ENCODE measurements at places on chromosomes 6 and 20. TPM values are rescaled to one million over a fixed set of nuclear protein-coding genes. Genes with fewer than 3 reads are reported as not detected.

TRAPPC3L gene
- total RNA-seq: not detected

DNA sequence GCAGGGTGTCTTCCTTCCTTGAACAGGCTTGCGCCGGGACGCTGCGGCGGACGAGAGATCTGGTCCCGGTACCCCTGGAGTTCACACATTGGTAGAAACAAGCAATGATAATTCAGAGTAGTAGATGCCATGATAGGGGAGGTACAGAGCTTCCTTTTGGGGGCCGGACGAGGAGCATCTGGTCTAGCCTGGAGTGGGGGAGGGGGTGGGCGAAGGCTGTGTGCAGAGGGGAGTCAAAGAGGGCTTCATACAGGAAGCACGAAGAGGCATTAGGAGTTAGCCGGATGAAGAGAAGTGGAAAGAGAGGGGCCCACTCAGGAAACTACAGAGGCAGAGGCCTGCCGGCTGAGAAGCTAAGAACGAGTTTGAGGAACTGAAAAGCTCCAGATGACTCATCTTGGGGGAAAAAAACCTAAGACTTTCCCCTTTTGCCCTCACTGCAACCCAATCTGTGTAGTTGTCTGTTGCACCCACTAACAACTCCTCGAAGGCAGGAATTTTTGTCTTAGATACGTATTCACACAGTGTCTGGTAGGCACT is 611 bp downstream of the CNPY3 start:
- no peaks in the 10 kb centered on the region for H3K27me3 ChIP-seq
- peak overlapping the region; percentile 80 for H3K4me3 ChIP-seq
- no peaks in the 10 kb centered on the region for H3K36me3 ChIP-seq
- H3K4me1 ChIP-seq: peaks cover 33% of the 10 kb centered on the region
- no peak for DNase-seq

DNA sequence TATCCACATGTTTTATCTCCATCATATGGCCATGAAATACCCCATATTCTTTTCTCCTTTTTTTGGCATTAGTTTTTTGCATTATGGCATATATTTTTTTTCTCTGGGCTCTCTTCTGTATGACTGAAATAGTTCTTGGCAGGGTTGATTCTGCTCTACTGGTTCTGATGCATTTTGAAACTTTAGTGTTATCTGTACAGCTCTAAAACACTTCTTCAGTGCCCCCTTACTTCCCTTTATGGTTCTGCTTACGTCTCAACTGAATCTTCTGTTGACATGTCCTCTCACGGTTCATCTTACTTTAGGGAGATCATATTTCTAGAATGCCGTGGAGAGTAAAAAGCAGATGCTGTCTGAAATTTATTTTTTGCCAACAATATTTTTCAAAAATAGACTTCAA is 23.2 kb upstream of the TXNDC5 start:
- H3K4me1 ChIP-seq: no peaks in the 10 kb centered on the region
- H3K27ac ChIP-seq: no peak overlapping the region
- H3K36me3 ChIP-seq: no peaks in the 10 kb centered on the region
- no peak for DNase-seq

DNA sequence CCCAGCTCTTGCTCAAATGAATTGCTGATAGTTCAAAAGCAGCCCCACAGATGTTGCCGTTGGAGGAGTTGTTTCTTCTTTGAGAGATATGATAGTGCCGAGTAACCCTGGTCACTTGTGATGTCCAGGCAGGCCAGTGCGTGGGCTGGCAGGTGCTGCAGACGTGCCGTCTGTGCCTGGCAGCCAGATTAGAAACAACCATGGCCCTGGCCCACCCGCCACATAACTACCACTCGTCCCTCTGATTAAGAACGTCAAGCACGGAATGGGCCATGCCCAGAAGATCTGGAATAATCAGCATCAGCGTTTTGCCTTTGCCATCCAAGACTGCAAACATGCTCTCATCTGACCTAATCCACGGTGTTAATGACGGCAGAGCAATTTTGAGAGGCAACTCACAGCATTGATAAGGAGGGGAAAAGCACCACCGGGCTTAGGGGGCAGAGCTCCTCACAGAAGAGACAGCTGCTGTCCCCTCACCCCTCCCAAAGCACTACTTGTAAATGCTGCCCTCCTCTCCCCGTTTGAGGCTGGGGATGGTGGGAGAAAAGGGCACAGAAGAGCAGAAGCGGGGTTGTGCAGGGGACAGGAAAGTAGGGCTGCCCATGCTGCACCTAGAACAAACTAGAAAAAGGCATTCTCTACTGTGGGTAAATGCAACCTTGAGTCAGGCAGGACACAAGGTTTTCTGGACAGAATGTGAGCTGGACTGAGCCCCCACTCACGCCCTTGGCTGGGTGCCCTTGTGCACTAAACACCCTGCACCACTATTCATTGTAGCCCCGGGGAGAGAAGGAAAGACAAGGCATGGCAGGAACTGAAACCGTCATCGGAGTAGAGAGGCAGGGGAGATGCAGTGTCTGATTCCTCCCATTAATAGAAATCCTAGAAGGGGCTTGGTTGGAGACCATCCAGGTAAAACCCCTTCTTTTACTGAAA is 5.3 kb upstream of the CPNE5 start:
- no peaks in the 10 kb centered on the region for H3K4me1 ChIP-seq
- H3K36me3 ChIP-seq: no peaks in the 10 kb centered on the region
- no peak overlapping the region for H3K4me3 ChIP-seq
- DNase-seq: no peak
- peaks cover 11% of the 10 kb centered on the region for H3K27me3 ChIP-seq

GRCh38 chr6:45881705-45882467 is 133.8 kb downstream of the CLIC5 start:
- no peak overlapping the region for H3K4me3 ChIP-seq
- no peaks in the 10 kb centered on the region for H3K27me3 ChIP-seq
- no peaks in the 10 kb centered on the region for H3K36me3 ChIP-seq
- H3K27ac ChIP-seq: no peak overlapping the region

GATA5 gene
- total RNA-seq: not detected

DNA sequence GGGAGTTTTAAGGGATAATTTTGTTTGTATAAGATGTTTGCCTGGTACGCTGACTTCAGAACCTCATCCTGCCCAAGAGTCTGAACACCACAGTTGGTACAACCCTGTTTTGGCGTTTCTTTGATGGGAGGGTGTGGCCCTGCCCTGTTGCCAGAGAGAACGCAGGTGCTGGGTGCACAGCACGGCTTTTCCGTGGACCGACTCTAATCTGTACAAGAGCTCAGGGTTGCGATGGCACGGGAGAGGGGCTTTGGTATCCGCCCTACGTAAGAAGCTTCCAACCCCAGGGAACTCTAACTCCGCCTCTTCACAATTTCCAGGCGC is 1.3 kb downstream of the CYP24A1 start:
- no peak for DNase-seq
- no peak overlapping the region for H3K4me3 ChIP-seq
- peaks cover 6% of the 10 kb centered on the region for H3K27me3 ChIP-seq
- no peaks in the 10 kb centered on the region for H3K36me3 ChIP-seq

DNA sequence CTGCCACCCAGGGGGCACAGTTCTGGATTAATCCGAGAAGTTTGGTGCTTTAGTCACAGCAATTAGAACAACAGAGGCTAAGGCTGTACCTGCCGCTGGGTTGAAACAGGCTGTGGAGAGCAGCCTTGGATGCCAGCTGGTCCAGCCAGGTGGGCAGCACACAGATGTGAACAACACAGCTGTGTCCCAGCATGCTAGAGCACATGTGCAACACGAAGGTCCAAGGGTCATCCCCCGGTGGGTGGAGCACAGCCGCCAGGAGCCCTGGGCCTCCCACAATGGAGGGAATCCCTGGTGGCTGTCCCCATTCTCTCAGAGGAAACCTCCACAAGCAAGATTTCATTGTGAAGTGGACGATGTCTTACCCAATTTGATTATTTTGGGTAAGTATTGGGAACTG is 99.2 kb upstream of the SYNDIG1 start:
- H3K36me3 ChIP-seq: no peaks in the 10 kb centered on the region
- no peak for DNase-seq
- H3K4me1 ChIP-seq: no peaks in the 10 kb centered on the region
- no peaks in the 10 kb centered on the region for H3K27me3 ChIP-seq
- H3K4me3 ChIP-seq: no peak overlapping the region

DNA sequence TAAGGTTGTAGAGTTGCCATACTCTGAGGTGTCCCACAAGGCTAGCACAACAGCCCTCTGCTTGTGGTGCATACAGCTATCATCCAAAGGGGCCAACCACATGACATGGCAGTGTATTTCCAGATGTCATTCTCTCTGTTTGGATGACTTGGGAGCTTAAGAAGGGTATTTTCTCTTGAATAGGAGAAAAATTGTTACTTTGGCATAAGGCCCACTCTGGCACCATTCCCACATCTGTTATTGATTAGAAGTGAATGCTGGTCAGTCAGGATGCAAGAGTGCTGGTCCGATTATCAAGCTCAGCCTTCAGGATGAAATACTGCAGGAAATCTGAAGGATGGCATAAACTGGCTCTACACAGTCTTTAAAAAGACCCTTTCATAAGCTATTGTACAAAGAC is 83.6 kb upstream of the C20orf144 start:
- no peaks in the 10 kb centered on the region for H3K4me1 ChIP-seq
- H3K27ac ChIP-seq: no peak overlapping the region
- H3K36me3 ChIP-seq: no peaks in the 10 kb centered on the region
- no peak overlapping the region for H3K4me3 ChIP-seq

DNA sequence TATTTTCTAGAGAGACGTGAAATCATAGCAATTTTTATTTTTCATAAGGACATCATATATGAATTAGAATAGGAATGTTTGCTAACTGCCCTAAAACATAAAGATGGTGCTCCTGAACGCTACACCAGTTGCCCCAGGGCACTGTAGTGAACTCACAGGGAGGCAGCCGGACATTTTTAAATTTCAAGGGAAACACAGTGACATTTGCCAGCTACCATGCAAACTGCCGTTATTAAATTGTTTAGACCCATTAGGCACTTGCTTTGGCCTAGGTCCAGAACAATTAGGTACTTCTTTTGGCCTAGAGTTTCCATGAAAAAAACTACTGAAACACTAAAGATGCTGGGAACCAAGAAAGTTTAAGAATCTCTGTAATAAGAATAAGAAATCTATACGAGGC is 24.9 kb upstream of the CFAP206 start:
- no peak for DNase-seq
- no peak overlapping the region for H3K27ac ChIP-seq
- no peaks in the 10 kb centered on the region for H3K4me1 ChIP-seq

DNA sequence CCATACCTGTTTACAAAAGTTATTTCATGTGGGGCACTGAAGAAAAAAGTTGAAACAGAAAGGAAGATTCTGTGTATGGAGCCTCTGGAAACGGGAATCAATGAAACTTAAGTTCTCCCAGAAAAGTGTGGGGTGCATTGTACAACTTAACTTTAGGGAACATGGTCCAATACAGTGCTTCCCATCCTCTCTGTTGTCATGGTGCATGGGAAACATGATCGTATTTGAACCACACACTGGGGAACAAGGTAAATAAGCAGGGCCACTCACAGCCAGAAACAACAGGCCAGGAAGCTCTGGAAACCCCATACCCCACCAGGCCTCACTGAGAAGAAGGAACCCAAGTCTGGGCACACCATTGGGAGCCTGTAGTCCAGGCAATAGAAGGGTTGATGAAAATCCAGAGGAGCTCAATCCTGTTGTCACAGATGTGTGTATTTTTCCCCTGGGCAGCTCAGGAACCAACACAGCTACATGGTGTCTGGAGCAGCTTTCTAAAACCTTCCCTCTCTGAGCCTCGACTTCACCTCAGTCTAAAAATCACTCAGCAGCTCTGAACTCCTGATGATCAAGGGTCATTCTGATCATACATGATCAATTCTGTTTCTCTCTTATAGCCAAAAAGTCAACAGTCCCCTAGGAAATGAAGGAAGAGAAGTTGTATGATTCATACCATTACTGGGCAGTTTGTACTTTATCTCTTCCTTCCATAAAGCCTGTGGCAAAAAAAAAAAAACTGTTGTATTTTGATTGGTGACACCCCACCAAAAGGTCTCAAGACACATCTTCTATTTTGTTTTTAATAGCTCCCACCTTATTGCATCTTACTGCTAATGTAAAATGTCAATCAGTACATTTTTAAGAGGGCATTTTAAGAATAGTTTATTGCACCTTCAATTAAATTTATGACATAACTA is 198.5 kb upstream of the TAB2 start:
- no peaks in the 10 kb centered on the region for H3K27me3 ChIP-seq
- DNase-seq: no peak
- H3K27ac ChIP-seq: no peak overlapping the region
- no peaks in the 10 kb centered on the region for H3K36me3 ChIP-seq
- H3K4me3 ChIP-seq: no peak overlapping the region
- H3K4me1 ChIP-seq: peaks cover 5% of the 10 kb centered on the region

DNA sequence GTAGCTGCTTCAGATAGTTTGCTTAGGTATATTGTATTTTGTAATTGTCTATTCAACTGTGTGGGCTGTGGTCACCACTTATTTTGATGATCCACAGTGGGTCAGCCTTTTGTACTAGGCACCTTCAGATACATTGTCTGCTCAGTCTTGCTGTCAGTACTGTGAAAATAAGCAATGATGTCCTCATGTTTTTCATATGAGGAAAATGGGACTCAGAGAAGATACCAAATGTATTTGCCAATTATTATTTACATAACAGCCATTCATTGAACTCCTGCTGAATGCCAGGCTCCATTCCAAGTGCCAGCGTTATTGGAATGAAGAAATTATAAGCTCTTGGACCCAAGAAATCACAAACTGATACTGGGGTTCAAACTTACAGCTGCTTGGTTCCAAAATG is 28.6 kb downstream of the MAPK14 start:
- H3K36me3 ChIP-seq: peaks cover 33% of the 10 kb centered on the region
- no peak overlapping the region for H3K27ac ChIP-seq
- no peak overlapping the region for H3K4me3 ChIP-seq
- no peaks in the 10 kb centered on the region for H3K27me3 ChIP-seq

- no peak for DNase-seq
- H3K4me3 ChIP-seq: no peak overlapping the region
- no peaks in the 10 kb centered on the region for H3K4me1 ChIP-seq
- no peak overlapping the region for H3K27ac ChIP-seq
- no peaks in the 10 kb centered on the region for H3K36me3 ChIP-seq
These were observed 64.3 kb downstream of the FNDC1 start for GRCh38 chr6:159233365-159234101.

GRCh38 chr6:152343735-152344360 is 293.3 kb downstream of the SYNE1 start:
- no peaks in the 10 kb centered on the region for H3K27me3 ChIP-seq
- no peaks in the 10 kb centered on the region for H3K36me3 ChIP-seq
- no peak overlapping the region for H3K4me3 ChIP-seq
- H3K27ac ChIP-seq: no peak overlapping the region

GRCh38 chr6:139427199-139427598 is 52.8 kb upstream of the CITED2 start:
- H3K27me3 ChIP-seq: no peaks in the 10 kb centered on the region
- H3K36me3 ChIP-seq: no peaks in the 10 kb centered on the region
- H3K4me3 ChIP-seq: no peak overlapping the region
- DNase-seq: no peak
- no peak overlapping the region for H3K27ac ChIP-seq
- no peaks in the 10 kb centered on the region for H3K4me1 ChIP-seq

WFDC10B gene
- not detected for total RNA-seq

ZNF318 gene
- 28.3 TPM for total RNA-seq

DNA sequence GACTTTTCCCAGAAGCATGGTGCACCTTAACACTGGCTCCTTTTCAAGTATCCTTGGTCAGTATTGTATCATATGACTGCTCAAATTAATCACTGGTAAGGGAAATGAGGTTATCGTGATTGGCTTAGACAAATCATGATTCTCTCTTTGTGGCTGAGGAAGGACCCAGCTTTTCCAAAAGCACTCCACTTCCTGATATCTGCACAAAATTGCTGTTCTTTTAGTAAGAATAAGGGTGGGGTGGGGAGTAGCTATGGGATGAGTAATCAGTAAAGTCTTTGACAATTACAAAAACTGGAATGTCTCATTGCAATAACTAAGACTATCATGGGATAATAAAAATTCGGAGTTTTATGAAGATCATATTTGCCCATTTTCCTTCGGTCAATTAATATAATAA is 9.0 kb upstream of the RIPPLY2 start:
- DNase-seq: no peak
- H3K27ac ChIP-seq: no peak overlapping the region
- H3K27me3 ChIP-seq: no peaks in the 10 kb centered on the region
- H3K4me1 ChIP-seq: no peaks in the 10 kb centered on the region
- no peak overlapping the region for H3K4me3 ChIP-seq
